ENCODE measurements at places on chromosomes 7 and 10.

DNA sequence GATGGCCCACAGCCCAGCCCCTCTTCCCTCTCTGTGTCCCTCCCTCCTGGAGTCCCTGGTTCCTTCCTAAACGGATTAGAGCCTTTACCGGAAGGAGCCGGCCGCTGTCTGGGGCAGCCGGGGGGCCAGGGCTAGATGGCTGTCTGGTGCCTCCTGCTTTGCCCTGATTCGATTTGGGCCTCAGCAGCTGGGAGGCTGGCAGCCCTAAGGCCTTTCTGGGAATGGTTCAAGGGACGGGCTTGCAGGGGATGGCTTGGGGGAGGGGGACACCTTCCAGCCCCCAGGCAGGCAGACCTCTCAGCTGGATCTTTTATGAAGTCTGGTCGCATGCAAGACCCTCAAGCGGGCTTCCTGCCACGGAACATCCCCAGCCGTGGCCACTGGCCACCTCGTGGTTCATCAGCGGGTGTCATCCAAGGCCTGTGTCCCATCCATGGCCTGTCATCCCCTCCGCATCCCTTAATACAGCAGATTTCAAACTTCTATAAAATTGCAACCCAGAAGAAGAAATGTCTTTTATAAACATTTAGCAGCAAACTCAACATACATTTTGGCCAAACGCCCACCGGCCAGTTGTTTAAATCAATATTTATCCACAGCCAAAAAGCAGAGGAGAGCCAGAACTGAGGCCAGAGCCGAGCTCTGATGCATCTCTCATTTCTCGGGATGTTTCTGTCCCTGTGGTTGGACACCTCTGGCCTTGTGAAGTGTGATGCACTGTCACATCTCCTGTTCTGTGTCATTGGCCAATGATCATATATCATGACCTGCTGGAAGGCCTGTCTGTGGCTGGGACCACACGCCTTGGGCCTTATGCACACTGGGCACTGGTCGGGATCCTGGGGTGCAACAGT is 52.0 kb downstream of the GTF2IRD1 start:
- peak; percentile 95 for DNase-seq

- DNase-seq = no peak
Observed at GRCh38 chr10:110218632-110219031, 11.2 kb downstream of the MXI1 start.

GRCh38 chr7:95828824-95829790 is 56.8 kb downstream of the DYNC1I1 start:
- DNase-seq = no peak

- no peak for DNase-seq
Observed at GRCh38 chr7:110774071-110774470, 316.9 kb upstream of the LRRN3 start.

GRCh38 chr7:105638902-105639495 is 57.7 kb upstream of the EFCAB10 start:
- no peak for DNase-seq

- DNase-seq = no peak
Observed at GRCh38 chr10:124450783-124451057, 885 bp upstream of the NKX1-2 start.

GRCh38 chr7:142745091-142745635 is 4.1 kb upstream of the PRSS1 start:
- no peak for DNase-seq

- no peak for DNase-seq
Observed at GRCh38 chr10:96440361-96441292, 73.1 kb downstream of the TLL2 start.

- no peak for DNase-seq
Observed at GRCh38 chr10:72104472-72105097, 16.2 kb upstream of the SPOCK2 start.

GRCh38 chr7:50479743-50480517 is 29.8 kb upstream of the FIGNL1 start:
- no peak for DNase-seq

- no peak for DNase-seq
Observed at GRCh38 chr10:76974017-76974691, 663.5 kb downstream of the KCNMA1 start.

GRCh38 chr10:89388806-89389205 is 3.6 kb upstream of the IFIT1 start:
- DNase-seq = no peak

DNA sequence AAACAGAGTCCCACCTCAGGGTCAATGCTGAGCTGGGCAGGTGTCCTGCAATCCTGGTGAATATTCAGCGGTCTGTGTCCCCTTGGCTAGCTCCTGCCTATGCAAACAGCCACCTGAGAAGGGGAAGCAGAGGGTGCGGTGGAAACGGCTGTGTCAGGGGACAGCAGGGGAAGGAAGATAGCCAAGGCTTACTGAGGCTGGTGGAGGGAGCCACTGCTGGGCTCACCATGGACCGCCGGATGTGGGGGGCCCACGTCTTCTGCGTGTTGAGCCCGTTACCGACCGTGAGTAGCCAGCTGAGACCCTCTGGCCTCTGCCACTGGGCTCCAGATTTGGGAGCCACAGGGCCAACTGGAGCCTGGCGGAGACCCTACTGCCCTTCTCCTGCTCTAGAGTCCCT is at the start of gene GHRHR:
Gene GHRHR (plus strand): TSS at position 112 of the 400 bp plus-strand sequence. CDS start 116 bp downstream, at position 228.
- DNase-seq = no peak

DNA sequence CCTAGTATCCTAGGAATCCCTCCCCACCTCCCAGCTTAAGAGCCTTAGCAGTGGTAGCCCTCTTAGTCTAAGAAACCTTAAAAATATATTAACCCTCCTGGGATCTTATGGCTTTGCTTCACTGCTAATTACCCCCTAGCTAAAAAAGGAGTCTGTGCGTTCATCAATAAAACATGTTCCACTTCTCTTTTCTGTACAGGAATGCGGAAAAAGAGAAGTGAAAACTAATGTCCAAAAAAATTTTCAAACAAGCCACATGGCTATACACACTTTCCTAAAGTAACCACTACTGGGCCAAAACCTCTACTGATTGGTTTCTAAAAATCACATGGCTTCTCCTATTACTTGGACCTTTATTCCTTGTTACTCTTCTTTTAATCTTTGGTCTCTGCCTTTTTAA is 667.1 kb upstream of the LRRTM3 start:
- DNase-seq = no peak

DNA sequence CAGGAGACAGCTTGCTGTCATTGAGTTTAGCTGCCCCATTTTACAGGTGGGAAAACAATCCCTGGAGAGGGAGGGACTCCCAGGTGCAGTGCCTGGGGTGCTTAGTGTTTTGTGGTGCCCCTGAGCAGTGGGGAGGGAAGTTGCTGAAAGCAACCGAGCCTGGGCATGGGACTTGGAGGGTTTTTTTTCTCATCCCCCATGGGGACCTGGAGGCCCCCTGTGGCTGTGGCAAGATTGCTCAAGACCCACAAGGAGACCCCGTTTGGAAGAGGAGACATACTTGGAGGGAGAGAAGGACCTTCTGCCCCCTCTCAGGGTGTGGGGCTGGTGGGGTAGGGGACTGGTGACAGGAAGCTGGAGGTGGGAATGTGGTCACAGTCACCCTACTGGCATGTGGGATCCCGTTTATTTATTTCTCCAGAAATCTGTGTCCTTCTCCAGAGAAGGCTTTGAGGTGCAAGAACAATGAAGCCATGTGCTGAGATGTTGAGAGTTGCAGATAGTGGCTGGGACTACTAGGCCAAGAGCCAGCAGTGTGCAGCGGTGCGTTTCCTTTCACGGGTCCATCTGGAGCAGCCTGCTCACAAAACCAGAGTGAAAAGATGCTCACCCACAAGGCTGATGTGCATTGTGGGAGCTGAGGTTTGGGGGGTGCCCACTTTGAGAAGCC is 21.5 kb downstream of the ZMIZ1 start:
- DNase-seq = peak; percentile 64

DNA sequence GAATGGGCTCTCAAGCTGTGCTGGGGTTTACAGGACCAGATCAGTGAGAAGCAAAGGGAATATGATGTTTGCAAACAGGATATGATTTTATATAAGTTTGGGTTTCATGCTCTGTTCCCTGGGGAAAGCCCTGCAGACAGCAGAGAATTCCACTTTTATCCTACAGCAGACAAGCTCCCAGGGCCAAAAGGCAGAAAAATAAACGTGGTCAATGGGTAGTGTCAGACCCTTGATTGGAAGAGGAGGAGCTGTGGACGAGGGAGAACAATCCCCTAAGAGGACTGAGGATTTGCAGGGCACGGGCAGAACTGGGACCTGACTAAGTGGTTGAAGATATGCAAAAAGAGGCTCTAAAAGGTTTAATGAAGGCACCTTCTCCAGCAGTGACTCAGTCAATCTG is 275.3 kb downstream of the HDAC9 start:
- no peak for DNase-seq

DNA sequence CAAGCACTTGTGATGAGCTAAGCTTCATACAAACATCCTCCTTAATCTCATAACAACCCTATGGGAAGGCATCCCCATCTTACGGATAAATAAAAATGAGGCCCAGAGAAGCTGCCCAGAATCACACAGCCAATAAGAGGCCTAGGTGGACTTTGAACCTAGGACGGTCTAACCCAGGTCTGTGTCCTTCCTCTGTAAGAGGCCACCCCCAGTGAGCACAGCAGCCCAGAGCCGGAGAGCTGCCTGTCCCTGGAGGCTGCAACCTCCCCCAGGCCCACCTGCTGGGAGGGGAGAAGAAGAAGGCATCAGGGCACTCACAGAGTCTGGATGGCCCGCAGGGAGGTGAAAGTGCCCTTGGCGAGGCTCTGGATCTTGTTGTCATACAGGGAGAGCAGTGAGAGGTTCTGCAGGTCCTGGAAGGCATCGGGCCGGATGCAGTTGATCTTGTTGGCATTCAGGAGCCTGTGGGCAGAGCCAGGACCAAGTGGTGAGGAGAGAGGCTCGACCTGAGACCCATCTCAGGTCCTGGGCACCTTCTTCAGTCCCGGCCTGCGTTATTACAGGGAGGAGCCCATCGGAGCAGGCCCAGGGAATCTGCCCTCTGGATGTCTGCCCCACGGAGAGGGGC is 129.6 kb downstream of the SLIT1 start:
- no peak for DNase-seq

DNA sequence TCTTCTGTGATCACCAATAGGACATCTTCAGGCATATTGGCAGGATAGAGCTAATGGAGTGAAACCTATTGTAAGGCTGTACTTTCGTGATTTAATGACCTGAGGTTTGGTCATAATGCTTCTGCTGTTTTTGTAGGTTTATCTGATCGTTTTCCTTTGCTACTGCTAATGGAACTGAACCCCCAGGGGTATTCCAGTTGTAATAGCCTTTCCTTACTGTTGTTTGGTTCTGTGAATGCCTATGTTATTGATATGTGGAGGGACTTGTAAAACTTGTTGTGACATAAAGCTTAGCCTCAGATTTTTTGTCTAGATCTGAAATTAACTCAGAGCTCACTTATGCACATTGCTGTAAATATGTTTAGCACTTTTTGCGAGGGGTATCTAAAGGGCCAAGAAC is 10.9 kb upstream of the VWA2 start:
- no peak for DNase-seq

- DNase-seq = no peak
Observed at GRCh38 chr7:156116514-156117215, 304.4 kb upstream of the SHH start.

- DNase-seq = no peak
Observed at GRCh38 chr10:60942134-60942787, 1.7 kb downstream of the RHOBTB1 start.

GRCh38 chr7:28258240-28258639 is 77.6 kb upstream of the JAZF1 start:
- DNase-seq = no peak

GRCh38 chr10:77825965-77826364 is 100.6 kb downstream of the DLG5 start:
- no peak for DNase-seq

DNA sequence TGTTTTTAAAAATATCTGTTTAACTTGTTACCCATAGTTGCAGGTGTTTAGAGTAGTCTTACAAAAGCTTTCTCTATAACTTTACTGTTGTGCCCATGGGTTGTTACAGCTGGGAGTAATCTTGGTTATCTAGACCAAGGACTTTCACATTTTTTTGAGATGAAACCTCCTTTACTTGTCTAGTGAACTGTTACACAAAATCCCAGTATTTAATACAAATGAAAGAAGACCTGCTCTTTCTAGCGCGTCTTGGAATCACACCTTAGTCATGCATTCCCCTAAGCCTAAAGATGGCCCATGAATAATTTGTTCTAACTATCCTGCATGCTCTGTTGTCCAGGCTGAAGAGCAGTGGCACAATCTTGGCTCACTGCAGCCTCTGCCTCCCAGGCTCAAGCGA is 38.0 kb downstream of the CSGALNACT2 start:
- no peak for DNase-seq

- DNase-seq = no peak
Observed at GRCh38 chr10:128779416-128779815, 653.2 kb upstream of the MKI67 start.

GRCh38 chr10:75876710-75877109 is 445.3 kb downstream of the LRMDA start:
- no peak for DNase-seq

DNA sequence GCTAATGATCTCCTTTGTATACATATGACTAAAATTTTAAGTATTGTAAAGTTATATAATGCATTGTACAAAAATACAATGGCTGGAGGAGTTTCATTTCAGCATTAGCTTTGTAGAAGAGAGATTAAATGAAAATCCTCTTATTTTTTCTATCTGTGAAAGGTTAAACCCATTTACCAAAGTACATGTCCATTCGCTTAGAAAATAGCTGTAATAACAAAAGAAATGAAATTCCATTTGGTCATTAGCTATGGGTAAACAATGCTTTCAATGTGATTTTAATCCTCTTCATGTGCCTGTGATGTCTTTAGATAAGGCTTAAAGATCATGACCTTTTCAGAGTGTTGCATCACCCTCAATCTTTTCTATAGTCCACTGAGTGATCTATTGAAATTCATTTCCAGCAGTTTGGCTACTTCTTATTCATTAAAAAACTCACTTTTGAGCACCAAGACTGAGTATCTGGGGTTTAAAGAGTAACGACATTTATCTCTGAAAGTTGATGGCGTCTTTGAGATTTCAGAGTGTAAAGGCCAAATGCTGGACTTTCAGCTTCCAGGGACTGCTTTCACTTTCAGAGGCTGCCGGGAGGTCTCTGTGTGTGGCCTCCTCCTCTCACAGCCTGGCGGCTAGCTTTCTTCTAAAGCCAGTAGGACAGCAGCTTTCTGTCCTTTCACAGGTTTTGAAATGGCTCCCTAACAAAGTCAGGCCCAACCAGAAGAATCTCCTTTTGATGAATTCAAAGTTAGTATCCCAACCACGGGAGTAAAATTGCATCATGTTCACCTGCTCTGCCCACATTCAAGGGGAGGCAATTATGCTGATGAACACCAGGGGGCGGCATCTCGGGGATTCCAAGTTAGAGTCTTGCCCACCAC is 701.4 kb upstream of the COBL start:
- DNase-seq = peak; percentile 66

GRCh38 chr7:37440738-37441385 is 7.8 kb downstream of the ELMO1 start:
- DNase-seq = no peak

DNA sequence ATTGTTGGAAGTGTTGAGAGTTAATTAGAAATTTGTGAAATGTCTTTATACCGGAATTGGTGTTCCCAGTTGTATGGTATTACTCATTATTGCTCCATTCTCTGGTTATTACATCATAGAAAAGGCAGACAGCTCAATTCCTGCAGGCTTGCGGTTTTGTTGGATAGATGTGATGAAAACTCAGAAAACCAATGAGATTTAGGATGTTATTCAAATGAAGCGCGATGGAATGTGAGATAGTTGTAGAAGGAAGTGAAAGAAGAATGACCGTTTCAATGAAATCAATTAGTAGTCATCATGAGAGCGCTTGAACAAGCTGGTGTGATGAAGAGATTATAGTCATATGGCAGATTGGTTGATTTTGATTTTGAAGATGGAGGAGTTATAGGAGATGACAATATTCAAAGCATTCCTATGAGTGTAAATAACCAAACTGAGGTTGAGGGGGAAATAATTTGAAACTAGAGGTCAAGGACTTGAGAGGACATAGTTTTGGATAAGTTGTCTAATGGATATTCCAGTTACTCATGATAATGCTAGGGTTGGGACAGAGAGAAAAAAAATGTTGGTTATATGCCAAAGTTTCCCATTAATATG is 991.5 kb downstream of the NRG3 start:
- no peak for DNase-seq

All from BE2C (cell line).